ENCODE measurements at places on chromosomes 3 and 15.

DNA sequence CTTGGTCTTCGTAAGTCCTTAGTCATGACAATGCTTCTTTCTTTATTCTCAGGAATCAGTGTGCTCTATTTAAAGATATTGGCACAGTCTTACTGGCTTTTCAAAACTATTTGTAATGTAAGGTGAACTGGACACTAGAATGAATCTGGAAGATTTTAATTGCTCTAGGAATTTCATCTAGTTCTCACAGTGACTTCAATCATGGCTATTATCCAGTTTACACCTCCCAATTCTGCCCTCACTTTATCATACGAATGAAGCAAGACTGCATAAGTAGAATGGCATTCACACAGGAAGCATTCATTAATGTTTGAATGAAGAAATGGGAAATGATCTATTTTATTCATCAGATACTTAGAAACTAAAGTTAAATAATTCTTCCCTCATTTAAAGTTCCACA is 26.7 kb upstream of the DRD3 start:
- DNase-seq = no peak

DNA sequence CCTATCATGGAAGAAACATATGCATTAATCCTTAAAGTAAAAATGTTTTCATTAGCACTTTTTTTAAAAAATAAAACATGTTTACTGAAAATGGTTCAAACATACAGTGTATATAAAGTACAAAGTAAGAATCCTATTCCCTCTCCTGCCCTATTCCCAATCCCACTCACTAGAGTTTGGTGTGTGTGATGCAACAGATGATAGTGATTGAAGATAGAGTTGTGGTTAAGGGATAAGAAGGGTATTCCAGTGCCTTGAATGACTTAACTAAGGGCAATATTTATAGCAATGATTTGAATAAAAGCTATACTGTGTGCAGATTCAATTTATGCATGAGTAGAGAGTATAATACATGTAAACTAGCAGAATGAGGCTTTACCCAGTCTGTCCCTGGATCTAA is 18.1 kb downstream of the ZNF280D start:
- no peak for DNase-seq

DNA sequence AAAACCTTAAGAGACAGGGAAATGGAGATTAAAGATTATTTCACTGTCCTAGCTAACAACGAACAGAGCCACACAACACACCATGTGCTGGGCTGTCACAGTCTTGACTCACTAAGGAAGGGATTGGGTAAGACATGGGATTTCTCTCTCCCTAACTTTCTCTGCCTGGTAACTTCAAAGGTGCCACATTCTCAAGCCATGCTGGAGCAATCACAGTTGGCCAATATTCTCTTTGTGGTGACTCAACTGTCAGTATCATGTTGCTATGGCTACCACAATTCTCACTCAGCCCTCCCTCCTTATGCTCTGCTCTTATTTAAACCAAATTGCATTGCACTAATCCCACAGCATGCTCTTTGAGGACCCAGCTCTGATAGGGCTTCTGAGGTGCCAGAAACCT is 74.0 kb downstream of the OXNAD1 start:
- DNase-seq = peak; percentile 52

DNA sequence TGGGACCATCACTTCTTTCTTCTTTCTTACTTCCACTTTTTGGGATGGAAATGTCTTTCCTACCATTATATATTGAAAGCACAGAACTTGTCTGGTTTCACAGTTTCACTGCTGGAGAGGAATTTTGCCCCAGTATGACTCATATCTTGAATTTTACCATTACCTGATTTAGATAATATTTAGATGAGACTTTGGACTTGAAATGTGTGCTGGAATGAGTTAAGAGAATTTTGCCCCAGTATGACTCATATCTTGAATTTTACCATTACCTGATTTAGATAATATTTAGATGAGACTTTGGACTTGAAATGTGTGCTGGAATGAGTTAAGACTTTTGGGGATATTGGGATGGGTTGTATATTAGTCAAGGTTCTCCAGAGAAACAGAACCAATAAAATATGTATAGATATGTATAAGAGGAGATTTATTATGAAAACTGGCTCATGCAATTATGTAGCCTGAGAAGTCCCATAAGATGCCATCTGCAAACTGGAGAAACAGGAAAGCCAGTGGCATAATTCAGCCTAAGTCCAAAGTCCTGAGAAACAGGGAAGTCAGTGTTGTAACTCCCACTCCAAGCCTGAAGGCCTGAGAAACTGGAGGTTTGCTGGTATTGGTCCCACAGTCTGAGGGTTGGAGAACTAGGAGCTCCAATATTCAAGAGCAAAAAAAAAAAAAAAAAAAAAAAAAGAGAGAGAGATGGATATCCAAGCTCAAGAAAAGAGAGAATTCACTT is 1029.2 kb downstream of the EPHA3 start:
- no peak for DNase-seq

DNA sequence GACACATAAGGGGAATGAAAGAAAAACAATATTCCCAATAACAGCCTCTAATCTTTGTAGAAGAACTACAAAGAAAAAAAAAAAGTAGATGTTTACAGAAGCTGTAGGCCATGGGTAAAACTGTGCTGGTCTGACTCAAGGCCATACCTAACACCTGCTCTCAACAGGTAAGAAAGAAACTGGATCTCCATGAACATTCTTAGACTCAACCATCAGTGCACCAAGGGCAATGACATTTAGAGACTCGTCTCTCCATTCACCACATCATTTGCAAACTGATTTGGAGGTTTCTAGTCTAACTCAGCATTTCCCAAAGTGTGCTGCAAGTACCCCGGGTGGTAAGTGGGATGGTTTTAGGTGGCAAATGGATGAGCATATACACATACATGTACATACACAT is 164.2 kb downstream of the FOXP1 start:
- peak; percentile 35 for DNase-seq

GRCh38 chr3:107651782-107652181 is 129.0 kb downstream of the BBX start:
- DNase-seq = peak; percentile 37

DNA sequence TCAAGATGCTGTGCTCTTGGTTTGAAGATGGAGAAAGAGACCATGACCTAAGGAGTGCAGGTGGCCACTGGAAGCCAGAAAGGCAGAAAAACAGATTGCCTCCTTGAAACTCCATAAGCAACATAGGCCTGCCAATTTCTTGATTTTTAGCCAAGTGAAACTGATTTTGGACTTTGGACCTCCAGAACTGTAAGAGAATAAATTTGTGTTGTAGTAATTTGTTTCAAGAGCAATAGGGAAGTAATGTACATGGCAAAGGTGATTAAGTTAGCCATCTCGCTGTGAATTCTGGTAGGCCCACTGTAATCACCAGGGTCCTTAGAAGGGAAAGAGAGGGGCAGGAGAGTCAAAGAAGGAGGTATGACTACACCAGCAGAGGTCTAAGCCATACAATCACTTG is 238.8 kb downstream of the CNTN3 start:
- DNase-seq = no peak
